ENCODE measurements at places on chromosomes 5 and 9. TPM values are rescaled to one million over a fixed set of nuclear protein-coding genes. Genes with fewer than 3 reads are reported as not detected.

GRCh38 chr5:124801551-124801950, 55.1 kb upstream of the ZNF608 start:
- no peak for DNase-seq
- H3K4me3 ChIP-seq: no peak overlapping the region
- no peaks in the 10 kb centered on the region for H3K4me1 ChIP-seq
- H3K36me3 ChIP-seq: no peaks in the 10 kb centered on the region

DNA sequence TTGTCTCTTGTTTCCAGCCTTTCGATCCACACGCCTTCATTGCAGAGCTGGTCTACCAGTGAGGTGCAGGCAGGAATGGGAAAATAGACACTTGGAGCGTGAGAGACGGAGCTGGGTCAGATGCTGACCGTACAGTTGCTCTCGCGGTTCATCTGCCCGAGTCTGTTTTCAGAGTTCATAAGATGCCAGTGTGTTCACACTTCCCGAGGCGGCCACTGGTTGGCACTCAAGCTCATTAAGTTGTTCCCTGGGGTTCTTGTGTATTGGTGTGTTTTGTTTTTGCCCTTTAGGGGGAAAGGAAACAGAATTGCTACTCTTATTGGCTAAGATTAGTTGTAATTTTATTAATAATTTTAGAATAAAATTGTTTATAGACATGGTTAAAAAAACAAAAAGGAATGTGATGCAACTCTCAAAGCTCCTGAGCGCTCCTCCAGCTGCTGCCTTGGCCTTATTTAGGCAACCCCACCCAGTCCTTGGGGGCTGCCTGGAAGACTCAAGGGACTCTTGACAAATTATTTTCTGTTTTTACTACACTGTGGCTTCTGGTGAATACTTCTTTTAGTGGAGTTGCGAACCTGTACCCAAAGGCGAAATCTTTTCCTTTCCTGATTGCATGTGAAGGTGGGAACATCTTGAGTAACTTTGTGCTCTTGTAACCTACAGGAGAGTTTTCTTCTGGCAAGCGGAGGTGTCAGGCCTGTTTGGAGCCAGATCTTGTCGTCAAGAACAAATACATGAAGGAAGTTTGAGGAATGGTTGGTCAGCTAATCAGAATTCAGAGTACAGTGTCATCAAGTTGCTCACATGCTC, 146.1 kb downstream of the MAST4 start:
- peaks cover 11% of the 10 kb centered on the region for H3K4me1 ChIP-seq
- no peak overlapping the region for H3K27ac ChIP-seq
- DNase-seq: peak; percentile 10
- H3K36me3 ChIP-seq: no peaks in the 10 kb centered on the region
- peaks cover 2% of the 10 kb centered on the region for H3K27me3 ChIP-seq

DNA sequence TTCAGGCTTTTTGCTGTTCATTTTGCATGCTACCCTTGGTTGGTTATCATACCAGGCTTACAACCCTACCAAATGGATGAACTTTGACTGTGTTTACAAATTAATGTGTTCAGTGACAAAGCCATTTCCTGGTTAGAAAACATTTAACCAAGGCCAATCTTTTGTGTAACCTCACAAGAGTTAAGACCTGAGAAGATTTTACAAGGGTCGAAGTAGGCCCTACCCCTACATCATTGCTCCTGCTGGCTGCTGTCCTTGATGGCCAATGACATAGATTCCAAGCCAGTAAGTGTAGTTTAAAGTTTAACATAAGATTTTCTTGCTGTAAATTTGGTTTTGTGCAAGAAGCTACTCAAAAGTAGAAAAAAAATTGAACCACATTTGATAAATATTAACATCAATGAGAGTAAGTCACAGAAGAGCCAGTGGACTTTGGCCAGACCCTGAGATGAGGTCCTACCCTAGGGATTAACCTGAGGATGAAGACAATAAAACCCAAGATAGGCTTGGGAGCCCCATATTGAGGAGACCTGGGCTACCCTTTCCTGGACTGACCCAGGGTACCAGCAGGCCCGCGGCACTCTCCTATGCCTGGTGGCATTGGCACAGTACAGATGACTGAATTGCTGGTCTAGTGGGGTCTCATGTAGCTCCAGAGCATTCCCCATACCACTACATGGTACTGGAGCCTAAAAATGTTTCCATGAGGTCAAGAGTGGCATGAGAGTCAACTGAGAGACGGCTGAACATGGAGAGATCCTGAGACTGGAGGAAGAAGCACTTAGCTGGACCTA, 8.3 kb downstream of the C1QTNF3 start:
- H3K27ac ChIP-seq: no peak overlapping the region
- no peak for DNase-seq
- peaks cover 7% of the 10 kb centered on the region for H3K36me3 ChIP-seq
- H3K4me3 ChIP-seq: no peak overlapping the region
- H3K4me1 ChIP-seq: no peaks in the 10 kb centered on the region

GRCh38 chr9:86256653-86257052, 2.8 kb downstream of the C9orf153 start:
- H3K4me1 ChIP-seq: no peaks in the 10 kb centered on the region
- H3K27me3 ChIP-seq: no peaks in the 10 kb centered on the region
- H3K36me3 ChIP-seq: no peaks in the 10 kb centered on the region
- no peak overlapping the region for H3K4me3 ChIP-seq
- H3K27ac ChIP-seq: no peak overlapping the region

- H3K27me3 ChIP-seq: no peaks in the 10 kb centered on the region
- H3K36me3 ChIP-seq: no peaks in the 10 kb centered on the region
- no peak overlapping the region for H3K27ac ChIP-seq
- H3K4me3 ChIP-seq: no peak overlapping the region
- no peak for DNase-seq
Observed at GRCh38 chr5:163964671-163965070, 459.3 kb downstream of the MAT2B start.

GRCh38 chr5:66285343-66285922, 141.3 kb downstream of the SREK1 start:
- H3K27me3 ChIP-seq: peaks cover 3% of the 10 kb centered on the region
- H3K4me1 ChIP-seq: no peaks in the 10 kb centered on the region
- H3K4me3 ChIP-seq: no peak overlapping the region
- H3K36me3 ChIP-seq: no peaks in the 10 kb centered on the region
- DNase-seq: no peak

DNA sequence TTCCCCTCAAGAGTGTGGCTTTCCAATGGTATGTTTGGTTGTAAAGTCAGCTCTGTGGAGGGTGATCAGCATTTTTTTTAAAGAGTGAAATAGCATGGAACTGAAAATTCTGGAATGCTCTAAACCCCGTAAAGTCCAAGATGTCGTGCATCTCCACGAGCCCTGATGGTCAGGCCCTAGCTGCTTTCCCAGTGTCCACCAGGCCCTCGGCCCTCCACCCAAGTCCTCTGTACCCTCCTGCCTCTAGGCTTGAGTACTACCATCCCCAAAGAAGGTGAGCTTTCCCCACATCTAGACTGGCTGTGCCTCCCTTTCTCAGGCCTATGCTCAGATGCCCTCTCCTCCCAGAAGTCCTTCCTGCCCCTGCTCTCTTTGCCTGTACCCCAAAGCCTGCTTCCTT, 280.3 kb downstream of the GADD45G start:
- H3K27ac ChIP-seq: no peak overlapping the region
- no peaks in the 10 kb centered on the region for H3K4me1 ChIP-seq
- H3K36me3 ChIP-seq: no peaks in the 10 kb centered on the region
- DNase-seq: no peak

DNA sequence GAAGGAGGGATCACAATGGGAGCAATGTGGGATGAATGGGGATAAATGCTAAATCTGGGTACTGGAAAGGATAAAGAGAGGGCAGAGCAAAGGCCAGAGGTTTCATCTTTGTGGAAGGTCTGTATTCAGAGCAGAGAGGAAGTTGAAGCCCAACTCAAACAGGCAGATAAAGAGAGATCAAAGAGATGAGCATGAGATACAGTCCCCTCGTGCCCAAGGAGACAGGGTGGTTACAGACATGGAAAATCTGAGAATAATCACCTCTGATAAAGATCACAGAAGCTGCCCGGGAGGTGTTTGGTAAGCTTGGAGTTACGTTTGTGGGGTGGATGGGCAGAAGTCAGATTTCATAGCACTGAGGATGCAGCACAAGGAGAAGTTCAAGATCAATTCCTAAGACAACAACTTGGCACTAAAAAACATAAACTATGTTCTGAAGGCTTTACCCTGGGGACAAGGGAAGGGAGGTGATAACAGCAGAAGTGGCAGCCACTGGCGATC, 459 bp upstream of the ERAP2 start:
- H3K4me3 ChIP-seq: peak overlapping the region; percentile 92
- H3K27me3 ChIP-seq: no peaks in the 10 kb centered on the region

DNA sequence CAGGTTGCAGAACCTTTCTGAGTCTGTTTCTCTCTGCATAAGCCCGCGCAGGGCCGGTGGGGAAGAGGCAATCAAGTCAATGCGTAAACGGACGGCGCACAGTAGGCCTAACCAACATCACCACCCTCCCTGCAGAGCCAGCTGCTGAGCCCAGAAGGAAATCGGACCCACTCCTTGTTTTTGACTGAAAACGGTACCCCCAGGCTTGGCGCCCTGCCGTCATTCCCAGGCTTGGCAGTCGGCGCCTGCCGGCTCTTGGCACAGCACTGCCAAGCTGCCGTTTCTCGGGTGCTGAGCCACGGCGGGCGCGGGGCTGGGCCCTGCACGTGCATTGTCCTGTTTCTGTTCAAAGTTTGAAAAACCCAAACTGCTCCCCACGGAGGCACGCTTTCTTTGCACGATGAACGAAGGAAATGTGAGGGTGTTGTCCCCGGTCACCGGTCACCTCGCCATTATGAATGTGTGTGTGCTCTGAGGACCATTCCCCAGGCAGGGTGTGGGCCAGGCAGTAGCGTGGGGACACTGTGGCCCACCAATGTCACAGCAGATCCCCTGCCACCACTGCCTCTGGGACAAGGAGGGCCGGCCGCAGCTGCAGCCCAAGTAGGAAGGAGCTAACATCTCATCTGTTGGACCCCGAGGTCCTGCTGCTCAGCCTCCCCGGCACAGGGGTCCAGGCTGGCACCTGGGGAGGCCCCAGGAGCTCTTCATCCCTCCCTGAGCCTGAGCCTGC, 20.1 kb downstream of the FIBCD1 start:
- no peaks in the 10 kb centered on the region for H3K36me3 ChIP-seq
- DNase-seq: no peak
- no peak overlapping the region for H3K27ac ChIP-seq
- H3K4me3 ChIP-seq: no peak overlapping the region

DNA sequence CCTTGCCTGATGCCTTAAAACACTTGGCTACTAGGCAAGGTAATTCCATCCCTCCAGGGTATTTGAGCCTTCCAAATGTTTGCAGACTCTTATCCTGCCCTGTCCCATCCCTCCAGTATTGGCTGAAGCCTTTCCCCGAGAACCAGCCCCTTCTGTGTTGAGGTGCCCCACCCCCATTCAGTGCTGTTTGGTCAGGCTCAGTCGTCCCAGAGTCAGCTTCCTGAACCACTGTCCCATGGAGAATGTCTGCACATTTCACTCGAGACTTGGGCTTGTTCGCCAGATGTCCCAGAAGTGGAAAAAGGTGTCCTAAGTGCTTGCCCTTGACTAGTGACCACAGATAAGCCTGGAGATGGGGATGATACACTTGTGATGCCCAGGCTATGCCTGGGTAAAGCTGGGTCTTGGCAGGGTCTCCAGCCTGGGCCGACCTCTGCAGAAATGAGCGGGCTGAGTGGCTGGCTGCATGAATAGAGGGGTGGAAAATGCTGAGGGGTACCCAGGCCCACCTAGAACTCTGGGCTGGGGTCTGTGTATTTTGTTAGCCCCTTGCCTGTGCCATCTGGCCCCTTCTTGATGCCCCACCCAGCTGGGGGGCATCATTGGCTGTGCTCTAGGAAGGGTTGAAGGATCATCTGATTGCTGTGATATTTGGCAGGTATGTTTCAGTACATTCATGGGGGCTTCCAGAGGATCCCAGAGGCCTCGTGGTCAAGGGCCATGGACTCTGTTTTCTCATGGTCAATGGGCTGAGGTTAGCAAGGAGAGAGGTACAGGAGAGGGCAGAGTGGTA, 178.4 kb downstream of the MACROH2A1 start:
- H3K4me3 ChIP-seq: no peak overlapping the region
- peaks cover 21% of the 10 kb centered on the region for H3K27me3 ChIP-seq
- H3K27ac ChIP-seq: no peak overlapping the region
- no peaks in the 10 kb centered on the region for H3K36me3 ChIP-seq
- DNase-seq: no peak

Gene FOXD4L5
- total RNA-seq: 0.27 TPM

Gene PRDM12
- total RNA-seq: not detected

Gene WNT8A
- total RNA-seq: not detected

Gene SUSD3
- total RNA-seq: 81.1 TPM

Gene DBH
- not detected for total RNA-seq
